ENCODE measurements at places on chromosomes 7 and 10.

GRCh38 chr7:29926216-29926615 lies 63.4 kb downstream of the SCRN1 start:
- DNase-seq, result no peak

GRCh38 chr10:21464134-21464533 lies 61.3 kb downstream of the SKIDA1 start:
- DNase-seq, result no peak

DNA sequence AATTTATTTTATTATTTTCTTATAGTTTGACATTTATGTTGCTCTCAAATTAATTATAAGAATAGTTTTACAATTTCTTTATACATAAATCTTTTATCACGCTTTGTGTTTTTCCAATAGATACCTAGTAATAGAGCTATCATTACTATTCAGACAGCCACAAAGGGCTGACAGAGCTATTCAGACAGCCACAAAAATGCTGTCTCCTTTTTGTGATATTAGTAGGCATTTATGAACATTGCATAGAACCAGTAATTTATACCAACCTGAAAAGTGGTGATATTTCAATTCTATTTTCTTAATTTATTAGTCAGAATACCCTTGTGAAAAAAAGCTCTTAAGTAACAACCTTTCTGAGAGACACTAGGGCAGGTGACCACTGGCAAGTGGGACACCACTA lies 34.2 kb upstream of the IGFBP3 start:
- DNase-seq, result no peak

DNA sequence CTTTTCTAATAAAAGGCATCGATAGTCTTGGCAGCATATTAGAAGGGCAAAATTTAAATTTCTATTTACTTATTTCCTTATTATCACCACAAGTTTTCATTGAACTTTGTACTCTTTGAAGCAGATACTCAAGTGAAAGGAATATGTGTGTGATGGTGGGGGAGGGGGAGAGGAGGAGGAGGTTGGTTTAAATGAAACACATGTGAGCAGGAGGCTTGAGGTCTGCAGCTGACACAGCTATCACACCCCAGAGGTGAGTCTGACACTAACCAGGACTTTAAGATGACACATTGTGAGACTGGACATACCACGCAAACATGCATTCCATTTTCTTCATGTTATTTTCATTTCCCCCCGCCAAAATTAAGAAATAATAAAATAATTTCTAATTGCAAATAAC lies 63.3 kb downstream of the CTTNBP2 start:
- no peak for DNase-seq

GRCh38 chr7:36881233-36881874 lies 157.1 kb upstream of the AOAH start:
- DNase-seq, result no peak

DNA sequence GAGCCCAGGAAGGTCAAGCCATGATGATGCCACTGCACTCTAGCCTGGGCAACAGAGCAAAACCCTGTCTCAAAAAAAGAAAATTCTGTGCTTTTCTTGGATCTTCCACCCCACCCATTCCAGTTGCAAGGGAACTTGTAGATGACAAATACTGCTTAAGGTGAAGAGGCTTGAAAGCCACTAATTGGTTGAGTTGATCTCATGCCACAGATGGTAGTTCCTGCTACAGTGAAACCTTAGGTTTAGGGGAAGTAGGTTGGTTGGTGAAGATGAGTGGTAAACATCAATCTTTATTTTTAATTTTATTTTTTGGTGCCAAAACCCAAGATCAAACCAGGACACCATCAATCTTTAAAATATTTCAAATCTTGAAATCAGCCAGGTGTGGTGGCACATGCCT lies 2.9 kb upstream of the GDI2 start:
- DNase-seq, result no peak
